ENCODE measurements at places on chromosomes 3 and 15.

GRCh38 chr3:172515130-172515918, 7.9 kb downstream of the TNFSF10 start:
- DNase-seq, result no peak

DNA sequence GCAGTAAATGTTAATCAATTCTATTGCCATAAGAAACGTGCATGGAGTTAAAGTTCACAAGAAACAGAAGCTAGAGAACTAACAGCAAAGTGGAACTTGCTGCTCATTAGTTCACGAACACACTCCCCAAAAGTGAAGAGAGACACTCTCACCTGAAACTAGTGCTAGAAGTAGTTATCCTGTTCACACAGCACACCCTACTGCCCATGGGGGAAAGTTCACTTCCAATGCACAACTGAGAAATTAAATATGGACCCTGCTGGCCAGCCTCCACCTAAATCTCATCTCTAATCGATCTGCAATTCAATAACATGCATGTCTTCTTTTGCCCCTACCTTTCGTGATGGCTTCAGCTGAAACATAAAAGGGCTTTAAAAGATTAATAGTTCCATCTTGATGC, 39.4 kb upstream of the FRMD4B start:
- DNase-seq, result no peak

GRCh38 chr3:113104357-113105092, 106.8 kb upstream of the BOC start:
- DNase-seq, result no peak

- DNase-seq, result no peak
Measured at GRCh38 chr3:174355505-174355904, 503.6 kb upstream of the NAALADL2 start.

DNA sequence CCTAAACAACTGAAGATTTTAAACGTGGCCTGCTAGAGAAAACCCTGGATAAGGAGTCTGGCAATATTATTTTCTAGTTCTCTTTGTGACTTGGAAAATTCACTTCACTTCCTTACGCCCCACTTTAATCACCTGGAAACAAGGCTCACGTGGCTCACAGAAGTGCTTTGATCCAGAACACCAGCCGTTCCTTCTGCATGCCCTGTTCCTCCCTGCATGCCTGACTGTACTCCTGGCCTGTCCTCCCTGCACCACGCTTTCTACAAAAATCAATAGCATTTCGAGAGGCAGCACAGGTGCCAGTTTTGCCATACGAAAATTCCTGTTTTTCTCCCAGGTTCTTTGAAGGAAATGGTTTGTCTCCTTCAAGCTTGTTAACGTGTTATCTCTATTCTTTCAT, 474.2 kb upstream of the RGMA start:
- DNase-seq, result no peak

DNA sequence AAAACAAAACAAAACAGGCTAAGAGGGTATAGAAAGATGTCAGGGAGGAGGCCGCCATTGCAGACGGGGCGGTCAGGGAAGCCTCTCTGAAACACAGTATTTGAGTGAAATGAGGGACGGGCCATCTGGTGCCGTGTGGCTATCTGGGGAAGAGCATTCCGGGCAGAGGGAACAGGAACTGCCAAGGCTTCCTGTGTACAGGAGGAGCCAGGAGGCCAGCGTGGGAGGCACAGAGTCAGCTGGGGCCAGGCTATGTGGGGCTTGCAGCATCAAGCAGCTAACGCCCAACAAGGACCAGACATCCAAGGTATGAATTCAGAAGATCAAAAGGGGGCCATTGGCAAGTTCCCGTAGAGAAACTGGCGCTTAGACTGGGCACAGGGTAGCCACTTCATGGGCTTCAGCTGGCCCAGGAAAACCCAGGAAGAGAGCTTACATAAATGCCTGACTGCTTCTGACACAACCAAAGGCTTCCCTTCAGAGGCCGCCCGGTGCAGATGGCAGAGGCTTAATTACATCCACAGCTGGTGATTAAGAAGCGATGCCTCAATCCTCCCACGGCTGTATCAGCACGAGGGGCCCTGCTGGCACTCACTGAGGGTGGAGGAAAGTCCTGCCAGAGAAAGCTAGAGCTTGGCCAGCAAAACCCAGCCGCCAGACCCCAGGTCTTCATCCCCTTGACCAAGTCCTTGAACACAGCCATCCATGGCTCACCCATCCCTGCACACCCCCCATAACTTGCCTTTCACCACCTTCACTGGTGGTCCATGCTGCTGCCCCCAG, 144.9 kb downstream of the MEGF11 start:
- peak; percentile 14 for DNase-seq

DNA sequence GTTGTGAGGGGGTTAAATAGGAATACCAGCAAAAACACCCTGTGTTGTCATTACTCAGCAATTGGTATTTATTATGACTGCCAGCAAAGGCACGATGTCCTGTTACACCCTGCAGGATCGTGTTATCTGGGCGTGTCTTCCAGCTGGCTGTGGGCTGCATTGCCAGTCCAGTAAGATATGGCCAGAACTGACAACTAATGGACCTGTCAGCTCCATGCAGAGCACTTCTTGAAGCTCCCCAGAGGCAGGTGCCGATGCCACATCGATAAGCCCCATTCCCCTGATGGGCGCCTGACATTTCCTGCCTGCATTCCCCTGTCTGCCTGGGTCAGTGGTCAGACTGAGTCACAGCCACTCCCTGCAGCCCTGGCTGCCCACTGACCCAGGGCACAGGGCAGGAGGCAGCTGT, 79.7 kb upstream of the RASGRF1 start:
- DNase-seq, result no peak

DNA sequence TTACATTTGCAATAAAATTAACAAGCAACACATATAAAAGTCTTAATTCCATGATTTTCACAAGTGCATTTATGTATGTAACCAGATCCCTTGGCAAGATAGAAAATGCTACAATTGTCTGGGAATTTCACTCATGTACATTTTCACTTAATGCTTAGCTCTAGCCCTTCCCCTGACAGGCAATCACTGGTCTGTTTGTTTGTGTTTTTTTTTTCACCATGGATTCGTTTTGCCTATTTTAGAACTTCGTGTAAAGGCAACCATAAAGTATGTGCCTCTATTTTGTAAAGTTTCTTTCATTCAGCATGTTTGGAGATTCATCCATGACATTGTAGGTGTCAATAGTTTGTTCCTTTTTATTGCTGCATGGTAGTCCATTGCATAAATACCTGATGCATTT, 260.9 kb upstream of the SLCO3A1 start:
- no peak for DNase-seq

DNA sequence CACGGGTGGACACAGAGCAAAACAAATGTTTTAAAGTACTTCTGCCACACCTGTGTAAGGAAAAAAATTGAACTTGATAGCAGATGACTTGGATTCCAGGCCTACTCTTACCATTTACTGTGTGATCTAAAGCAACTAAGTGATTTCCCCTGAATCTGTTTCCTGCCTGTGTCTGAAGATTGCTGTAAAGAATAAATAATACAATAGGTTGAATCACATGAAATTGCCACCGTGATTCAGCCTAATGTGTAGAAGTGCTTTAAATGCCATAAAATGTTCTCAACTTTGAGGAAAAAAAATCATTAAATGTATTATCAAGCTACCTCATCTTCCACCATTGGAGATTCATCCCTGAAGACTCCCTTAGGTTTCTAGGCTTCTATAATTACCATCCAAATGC, 27.6 kb upstream of the NUDT16 start:
- no peak for DNase-seq

- no peak for DNase-seq
Measured at GRCh38 chr15:55789066-55789660, 46.2 kb upstream of the PRTG start.

- no peak for DNase-seq
Measured at GRCh38 chr15:83698294-83698693, 44.4 kb downstream of the ADAMTSL3 start.

- DNase-seq, result no peak
Measured at GRCh38 chr3:152183473-152183872, 85.3 kb upstream of the MBNL1 start.

DNA sequence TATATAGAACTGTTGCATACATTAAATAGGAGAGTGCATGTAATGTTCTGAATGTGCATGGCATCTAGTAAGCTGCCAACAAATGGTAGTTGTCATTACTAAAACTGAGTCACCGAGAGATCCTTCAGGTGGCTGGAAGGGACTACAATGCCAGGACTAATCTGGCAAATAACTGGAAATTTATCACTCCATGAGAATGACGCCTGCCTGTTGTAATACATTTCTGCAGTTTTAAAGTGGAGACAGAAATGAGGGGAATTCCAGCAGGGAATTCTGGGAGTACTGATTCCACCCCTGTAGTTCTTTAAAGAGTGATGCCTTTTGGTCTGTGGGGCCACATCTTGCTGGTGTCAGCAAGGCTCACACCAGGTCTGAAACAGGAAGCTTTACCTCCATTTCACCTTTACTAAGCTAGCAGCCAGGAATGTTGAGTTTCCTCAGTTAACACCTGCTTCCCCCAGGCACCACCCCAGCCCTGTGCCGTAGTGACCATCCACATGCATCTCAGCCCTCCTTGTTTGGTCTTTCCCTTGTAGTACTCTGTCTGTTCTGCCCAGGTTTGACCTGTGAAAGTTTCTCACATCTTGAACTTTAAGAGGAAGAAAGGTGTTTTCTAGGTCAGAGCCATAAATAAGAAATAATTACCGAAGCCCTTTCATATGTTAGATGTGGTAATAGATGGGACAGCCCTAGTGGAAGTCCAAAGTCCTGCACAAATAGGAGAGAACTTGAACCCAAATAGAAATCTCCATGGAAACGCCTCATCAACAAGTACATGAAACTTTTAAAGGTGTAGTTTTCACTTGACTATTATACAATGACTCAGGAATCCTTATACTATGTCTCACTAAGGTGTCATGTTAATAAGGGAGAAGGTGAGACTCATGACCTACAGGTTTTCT, 56.7 kb upstream of the LMOD3 start:
- DNase-seq, result no peak

- no peak for DNase-seq
Measured at GRCh38 chr15:28006116-28006905, 92.8 kb downstream of the OCA2 start.

- DNase-seq, result no peak
Measured at GRCh38 chr3:61315871-61316270, 64.6 kb upstream of the FHIT start.

DNA sequence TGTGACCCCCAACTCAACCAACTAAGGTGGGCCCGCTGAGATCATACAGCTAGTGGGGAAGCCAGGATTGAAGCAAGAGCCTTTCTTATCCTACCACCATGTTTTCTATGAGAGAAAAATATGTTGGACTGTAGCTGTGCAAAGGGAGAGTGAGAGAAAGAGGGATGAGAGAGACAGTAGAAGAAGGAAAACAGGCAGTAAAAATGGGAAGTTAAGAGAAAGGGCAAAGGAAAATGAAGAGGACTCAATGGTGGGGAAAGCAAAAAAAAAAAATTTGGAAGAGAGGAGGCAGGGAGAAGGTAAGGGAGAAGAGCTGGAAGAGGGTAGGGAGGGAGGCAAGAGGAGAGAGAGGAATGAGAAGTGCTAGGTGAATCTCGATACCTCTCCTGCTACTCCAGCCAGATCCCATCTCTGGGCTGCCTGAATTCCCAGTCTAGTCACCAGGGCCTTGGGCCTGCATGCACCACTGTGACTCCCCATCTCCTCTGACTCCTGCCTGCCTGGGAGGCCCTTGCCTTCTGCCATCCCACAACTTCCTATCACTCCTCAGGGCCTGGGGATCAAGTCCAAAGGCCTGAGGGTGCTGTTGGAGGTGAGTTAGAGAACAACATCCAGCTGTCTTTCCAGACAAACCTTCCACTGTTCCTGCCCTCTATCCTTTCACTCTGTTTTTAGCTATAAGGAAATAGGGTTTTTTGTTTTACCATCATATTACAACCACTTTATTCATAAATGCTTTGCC, 15.7 kb downstream of the FAM81A start:
- no peak for DNase-seq

DNA sequence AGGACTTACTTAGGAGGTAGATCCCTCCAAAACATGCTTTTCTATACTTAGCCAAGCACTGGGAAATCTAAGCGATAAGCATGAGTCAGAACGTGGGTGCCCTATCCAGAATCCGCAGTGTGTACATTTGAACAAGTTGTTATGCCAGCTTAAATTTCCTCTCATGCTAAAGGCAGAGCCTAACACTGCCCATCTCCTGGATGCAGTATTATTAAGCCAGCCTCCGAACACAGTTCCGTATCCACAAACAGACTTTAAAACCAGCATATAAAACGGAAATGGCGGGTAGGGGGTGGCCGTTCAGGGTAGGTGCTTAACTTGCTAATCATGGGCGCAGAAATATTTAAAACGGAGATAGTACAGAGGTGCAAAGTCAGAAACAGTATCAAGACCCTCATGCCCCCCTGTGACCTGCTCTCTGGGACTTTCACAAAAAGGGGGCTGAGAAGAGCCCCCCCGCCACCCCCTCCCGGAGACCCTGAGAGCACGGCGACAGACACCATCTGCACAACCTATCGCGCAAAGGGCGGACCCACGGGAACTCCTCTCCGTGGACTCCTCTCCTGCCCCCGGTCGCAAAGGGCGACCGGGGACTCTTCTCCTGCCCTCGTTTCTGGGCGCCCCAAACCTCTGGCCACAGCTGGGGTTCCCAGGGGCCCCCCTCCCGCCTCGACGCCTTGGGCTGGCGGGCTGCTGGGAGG, 889 bp upstream of the LRRIQ4 start:
- DNase-seq, result no peak

DNA sequence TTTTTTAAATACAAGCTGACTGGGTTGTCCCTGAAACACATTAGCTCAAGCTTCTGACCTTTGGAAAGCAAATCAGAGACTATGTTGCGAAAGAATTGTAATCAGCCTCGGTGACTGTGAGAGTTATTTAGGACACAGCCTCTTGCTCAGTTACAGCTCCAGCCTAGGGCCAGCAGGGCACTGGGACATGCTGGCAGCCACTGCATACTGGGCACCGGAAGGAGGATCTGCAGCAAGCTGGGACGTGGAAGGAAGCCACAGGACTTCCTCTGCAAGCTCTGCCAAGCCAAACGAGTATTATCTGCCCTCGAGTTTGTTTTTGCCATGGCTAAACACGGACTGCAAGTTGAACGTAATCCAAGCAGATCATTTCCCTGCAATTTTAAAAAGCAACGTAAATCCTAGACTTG, 24.4 kb upstream of the COPG1 start:
- DNase-seq, result peak; percentile 88

Data from cerebellar nuclear complex (tissue), 1 donor.